Left kidney (tissue), 8 donors: ENCODE measurements at places on chromosomes 7 and 10. TPM values are rescaled to one million over a fixed set of nuclear protein-coding genes. Genes with fewer than 3 reads are reported as not detected.

GRCh38 chr7:104497379-104497967 is 169.1 kb downstream of the LHFPL3 start:
- DNase-seq, result no peak

GALNT17 gene
- polyA plus RNA-seq, result 3.1 TPM

CDK14 gene
- polyA plus RNA-seq, result 38.6 TPM

METTL27 gene
- polyA plus RNA-seq, result 5.1 TPM
